ENCODE measurements at places on chromosomes 11 and 22.

- no peak for DNase-seq
Observed at GRCh38 chr11:1119604-1120146, 38.1 kb upstream of the MUC5AC start.

- no peak for DNase-seq
Observed at GRCh38 chr11:118672846-118673245, 6.6 kb downstream of the TREH start.

- DNase-seq: no peak
Observed at GRCh38 chr22:44360668-44361381, 48.1 kb upstream of the SHISAL1 start.

GRCh38 chr22:44363013-44363979 is 50.5 kb upstream of the SHISAL1 start:
- no peak for DNase-seq

GRCh38 chr22:43925433-43926348 is 2.1 kb downstream of the PNPLA3 start:
- DNase-seq: no peak

DNA sequence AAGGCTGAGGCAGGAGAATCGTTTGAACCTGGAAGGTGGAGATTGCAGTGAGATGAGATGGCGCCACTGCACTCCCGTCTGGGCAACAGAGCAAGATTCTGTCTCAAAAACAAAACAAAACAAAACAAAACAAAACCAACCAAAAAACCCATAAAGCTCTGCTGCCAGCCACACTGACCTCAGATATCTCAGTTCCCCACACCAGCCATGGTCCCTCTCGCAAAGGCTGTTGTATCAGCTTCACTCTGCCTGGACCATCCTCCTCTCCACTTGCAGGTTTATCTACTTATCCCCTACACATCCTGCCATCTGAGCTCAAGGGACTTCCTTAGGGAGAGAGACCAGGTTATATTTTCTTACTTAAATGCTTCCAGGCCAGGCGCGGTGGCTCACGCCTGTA is 11.1 kb downstream of the BACE1-AS start:
- no peak for DNase-seq

- no peak for DNase-seq
Observed at GRCh38 chr22:33163815-33164214, 105.6 kb upstream of the SYN3 start.

GRCh38 chr11:77381729-77382665 is 80.5 kb upstream of the GDPD4 start:
- DNase-seq: no peak

Measured in NAMALWA (cell line).